ENCODE measurements at places on chromosomes 5 and 9.

GRCh38 chr5:130109152-130109551, 204.9 kb downstream of the CHSY3 start:
- no peak for DNase-seq

GRCh38 chr9:17083258-17083657, 51.6 kb upstream of the CNTLN start:
- no peak for DNase-seq

- DNase-seq, result peak; percentile 20
Measured at GRCh38 chr9:92808726-92809451, 44.3 kb upstream of the BICD2 start.

DNA sequence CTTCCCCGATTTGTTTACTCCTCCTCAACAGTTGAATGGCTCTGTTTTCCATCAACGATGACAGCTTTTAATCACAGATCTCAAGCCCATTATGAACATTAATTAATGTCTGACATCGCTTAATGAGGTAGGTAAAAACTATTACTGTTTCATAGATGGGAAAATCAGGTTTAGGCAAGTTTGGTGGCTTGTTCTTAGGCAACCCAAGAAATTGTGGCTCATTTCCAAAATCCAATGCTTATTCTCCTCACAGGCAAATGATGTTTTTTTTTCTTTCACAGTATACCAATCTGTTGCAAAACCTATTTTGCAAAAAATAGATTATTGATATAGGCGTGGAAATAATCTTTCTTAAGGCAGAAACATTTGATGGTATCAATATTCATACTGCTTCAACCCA, 70.8 kb upstream of the CHD1 start:
- DNase-seq, result no peak

- DNase-seq, result no peak
Measured at GRCh38 chr9:37958154-37958553, 54.2 kb upstream of the SLC25A51 start.

DNA sequence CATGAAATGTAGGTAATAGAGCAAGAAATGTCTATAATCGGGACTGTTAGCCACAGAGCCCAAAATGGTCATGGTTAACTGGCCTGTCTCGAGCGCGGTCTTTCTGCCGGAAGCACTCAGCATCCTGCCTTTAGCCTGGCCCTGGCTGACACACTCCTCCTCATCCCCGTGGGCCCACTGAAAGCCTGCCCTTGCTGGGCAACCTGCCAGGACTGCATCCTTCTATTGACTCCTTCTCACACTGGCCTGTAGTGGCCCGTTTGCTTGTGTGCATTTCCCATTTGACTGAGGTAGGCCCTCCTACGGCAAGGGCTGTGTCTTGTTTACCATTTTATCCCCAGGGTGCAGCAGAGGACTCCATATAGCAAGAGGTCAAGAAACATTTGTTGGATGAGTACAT, 215.7 kb downstream of the ATPSCKMT start:
- no peak for DNase-seq

DNA sequence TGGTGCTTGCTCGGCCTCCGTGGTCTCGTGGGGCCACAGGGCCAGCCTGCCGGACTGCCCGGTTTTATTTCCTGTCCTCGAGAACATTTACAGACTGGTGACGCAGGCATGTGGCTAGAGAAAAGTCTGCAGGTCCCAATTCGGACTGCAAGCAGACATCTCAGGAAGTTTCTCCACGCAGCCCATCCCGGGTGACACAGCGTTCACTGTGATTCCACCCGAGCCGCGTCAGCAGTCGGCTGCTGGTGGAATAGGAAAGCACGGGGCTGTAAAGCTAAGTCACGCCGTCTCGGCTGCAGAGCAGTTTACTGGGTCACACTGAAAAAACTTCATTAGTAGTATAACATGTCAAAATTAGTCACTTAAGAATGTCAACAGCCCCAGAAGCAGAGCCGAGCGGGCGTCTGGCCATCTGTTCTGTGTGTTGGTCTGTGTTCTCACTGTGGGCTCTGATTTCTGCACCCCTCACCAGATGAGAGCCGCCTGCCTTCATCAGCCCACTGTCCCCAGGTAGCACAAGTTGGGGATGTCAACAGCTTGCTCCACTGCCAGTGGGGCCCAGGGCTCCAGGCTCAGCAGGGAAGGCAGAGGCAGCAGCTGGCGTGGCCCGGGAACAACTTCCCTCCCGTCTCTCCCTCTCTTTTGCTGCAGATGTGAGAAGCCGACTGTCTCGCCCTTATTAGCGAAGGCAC, 363.7 kb downstream of the IRX2 start:
- DNase-seq, result no peak

DNA sequence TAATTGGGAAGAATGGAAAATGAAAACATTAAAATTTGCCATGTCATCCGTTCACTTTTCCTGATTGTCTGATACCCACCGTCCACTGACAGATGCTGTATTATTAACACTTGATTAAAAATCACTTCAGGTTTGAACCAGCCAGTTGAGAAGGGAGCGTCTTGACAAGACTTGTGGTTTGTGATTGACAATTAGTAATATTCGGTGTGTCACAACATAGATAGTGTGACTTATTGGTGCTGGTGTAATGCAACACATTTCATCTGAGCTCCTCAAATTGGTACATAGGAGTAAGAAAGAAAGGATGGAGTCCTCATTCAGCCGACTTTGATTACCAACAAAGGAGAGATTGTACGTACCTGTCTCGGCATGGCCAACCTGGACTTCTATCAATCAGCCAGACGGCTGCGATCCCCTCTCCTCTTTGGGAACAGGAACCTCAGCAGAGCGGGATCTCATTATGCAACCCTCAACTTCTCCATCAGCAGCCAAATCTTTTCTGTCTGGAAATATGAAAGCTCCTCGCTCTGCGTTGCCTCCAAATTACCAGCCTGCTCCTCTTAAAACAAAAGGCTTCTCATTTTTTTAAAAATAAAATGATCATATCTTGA, 211.7 kb upstream of the MVB12B start:
- no peak for DNase-seq

DNA sequence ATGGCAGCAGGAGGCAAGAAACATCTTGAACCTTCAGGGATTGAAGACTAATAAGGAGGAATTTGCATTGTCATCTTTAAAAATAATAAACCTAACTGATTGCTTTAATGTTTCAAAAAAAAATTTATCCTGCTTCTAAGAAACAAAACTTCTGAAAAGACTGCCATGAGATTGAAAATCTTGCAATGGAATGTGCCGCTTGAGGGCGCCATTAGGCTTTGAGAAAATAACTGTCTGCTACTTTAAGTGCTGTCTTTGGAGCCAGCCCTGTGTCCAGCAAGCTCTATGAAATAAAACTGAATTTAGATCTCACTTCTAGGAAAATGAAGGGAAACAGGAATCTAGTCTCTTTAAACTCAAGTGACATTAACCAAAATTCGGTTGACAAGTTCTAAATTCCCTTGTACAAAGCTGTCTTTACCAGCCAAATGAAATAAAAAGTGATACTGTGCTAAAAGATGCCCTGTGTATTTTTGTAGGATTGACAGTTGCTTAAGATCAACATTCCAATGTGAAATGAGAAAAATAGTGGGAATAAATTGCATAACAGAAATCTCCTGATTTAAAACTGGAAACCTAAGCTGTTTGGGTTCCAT, 79.4 kb downstream of the ESM1 start:
- DNase-seq, result no peak

DNA sequence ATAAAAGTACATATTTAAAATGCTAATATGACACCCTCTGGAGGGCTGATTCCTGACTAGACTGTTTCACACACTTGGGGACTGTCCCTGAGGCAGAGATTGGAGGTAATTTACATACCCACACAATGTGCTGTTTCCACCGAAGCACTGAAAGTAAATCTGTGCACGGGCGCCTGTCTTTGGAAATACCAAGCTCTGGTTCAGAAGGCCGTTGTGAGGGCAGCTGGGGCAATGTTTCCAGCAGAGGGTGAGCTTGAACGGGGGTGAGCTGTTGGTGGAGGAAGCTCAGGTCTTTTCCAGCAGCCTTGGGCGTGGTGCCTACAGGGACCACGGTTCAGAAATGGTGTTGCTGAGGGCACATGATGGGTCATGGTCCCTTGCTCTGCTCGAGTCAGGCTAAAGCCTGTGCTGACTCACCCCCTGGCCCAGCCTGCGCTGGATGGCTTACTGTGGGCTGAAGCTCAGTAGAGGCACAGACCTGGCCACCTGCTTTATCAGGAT, 25.8 kb upstream of the HMCN2 start:
- DNase-seq, result no peak
